ENCODE measurements at places on chromosomes 7 and 10.

GRCh38 chr10:75375838-75376237, 25.7 kb downstream of the ZNF503 start:
- DNase-seq, result peak; percentile 6

GRCh38 chr7:104950754-104951153, 63.3 kb upstream of the KMT2E start:
- no peak for DNase-seq

DNA sequence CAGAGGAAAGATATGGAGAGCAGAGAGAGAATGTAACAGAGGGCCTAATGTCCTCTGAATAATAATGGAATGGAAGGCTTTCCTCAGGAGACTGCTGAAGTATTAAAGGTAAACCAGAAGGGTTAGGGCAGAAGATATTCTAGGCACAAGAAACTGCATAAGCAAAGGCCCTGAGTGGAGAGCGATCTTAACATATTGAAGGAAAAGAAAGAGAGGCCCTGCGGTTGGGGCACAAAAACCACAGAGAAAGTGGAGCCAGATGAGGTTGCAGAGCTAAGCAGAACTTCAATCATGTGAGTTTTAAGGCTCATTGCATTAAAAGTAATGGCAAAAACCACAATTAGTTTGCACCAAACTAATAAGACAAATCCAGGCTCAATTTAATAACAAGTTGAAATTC, 115.8 kb upstream of the VSTM2A start:
- DNase-seq, result no peak

DNA sequence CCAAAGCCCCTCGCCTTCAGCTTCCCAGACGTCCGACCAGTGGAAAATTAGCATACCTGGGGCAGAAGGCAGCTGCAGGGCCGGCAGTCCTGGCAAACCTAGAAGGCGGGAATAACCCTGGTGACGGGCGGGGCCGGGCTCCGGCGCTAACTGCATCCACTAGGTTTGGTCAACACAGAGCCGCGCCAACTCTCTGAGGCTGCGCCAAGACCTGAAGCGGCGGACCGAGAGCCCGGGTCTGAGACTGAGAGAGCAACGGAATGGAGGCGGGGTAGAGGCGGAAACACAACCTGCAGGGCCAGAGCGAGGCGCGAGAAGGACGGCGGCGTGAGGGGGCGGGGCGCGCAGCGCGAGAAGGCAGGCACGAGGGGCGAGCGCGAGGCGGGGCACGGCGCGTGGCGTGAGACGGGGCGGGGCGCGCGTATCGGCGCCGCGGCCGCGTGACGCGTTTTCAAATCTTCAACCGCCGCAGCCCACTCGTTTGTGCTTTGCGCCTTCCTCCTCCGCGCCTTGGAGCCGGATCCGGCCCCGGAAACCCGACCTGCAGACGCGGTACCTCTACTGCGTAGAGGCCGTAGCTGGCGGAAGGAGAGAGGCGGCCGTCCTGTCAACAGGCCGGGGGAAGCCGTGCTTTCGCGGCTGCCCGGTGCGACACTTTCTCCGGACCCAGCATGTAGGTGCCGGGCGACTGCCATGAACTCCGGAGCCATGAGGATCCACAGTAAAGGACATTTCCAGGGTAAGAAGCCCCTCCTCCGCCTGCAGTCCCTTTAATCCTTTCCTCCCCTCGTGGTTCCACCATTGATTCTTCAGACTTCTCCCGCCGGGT, at the start of the genes DBF4 and SLC25A40:
Gene DBF4 (plus strand): TSS at position 454 of the 829 bp plus-strand sequence. CDS start 240 bp downstream, at position 694.
Gene SLC25A40 (minus strand): TSS at position 321 of the 829 bp plus-strand sequence. CDS start 17,633 bp downstream, outside the sequence.
- peak; percentile 94 for DNase-seq

DNA sequence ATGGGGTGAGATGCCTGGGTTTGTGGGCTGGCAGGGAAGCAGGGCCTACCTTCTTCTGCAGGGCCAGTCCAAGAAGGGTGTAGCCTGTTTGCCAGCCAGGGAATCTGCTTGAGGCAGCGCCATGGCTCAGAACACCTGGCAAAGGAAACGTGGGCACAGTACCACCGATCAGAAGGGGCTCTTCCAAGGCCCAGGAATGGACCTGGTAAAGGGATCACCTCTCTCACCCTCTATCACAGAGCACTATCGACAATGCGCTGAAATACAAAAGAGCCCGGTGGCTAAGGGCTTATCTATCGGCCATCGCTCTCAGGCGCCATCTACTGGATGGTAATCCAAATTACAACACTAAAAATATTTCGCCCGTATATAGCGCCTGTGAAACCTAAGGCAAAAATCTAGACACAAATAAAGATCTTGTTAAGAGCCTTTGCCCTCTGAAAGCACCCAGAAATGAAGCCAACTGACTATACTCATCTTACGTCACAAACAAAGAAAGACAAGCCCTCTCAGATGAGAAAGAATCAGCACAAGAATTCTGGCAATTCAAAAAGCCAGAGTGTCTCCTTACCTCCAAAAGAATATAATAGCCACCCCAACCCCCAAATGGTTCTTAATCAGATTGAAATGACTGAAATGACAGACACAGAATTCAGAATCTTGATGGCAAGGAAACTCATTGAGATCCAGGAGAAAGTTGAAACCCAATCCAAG, 217.8 kb upstream of the HPS1 start:
- peak; percentile 51 for DNase-seq

- no peak for DNase-seq
Observed at GRCh38 chr10:73113551-73113950, 3.3 kb downstream of the NUDT13 start.

DNA sequence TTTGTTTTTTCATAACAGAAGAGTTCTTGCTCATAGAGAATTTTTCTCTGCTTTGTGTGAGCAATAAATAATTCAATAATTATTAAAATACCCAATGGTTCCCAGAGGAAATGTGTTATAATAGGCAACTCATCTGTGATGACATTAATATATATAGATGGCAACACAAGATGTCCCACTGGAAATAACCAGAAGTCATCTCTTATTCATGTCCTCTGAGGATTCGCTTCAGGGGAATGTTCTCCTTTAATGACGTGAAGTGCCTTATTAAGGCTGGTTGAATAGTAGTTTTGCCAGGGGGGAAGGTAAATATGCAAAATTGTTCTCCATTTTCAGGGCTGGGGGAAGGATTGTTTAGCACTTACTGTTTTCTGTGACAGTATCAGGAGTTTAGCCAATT, 3.1 kb downstream of the SLC39A12 start:
- no peak for DNase-seq

GRCh38 chr7:106050002-106050745, 61.9 kb downstream of the SYPL1 start:
- no peak for DNase-seq

DNA sequence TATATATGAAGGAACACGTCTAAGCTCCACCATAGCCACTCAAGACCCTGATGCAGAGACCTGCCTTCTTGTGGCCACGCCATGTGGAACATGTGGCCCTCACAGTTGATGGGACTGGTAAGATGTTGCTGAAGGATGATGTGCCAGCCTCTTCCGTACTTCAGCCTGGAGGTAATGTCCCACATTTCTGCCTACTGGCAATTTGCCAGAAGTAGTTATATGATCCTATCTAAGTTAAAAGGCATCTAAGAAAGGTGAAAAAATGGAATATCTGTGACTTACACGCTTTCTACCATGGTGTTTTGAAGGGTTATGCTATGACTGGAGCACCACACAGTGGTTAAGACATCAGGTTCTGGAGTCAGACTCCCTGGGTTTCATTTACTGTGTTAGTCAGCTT, 948.7 kb upstream of the GHITM start:
- DNase-seq, result no peak

GRCh38 chr7:139982927-139983920, 79.5 kb downstream of the PARP12 start:
- DNase-seq, result no peak

DNA sequence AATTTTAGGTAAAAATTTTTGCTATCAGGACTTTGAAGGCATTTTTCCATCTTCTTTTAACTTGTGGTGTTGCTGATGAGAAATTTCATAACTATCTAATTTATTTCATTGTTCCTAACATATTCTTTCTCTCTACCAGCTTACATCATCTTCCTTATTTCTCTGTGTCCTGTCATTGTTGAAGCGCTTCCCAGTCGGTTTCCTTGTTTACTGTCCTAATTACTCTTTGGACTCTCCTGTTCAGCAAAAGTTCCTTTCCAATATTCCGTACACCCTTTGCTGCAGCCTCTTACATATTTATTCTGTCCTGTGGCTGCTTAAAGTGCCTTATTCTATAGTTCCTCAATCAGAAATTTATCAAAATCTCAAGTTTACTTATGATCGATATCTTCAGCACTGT, 609.0 kb upstream of the FZD8 start:
- no peak for DNase-seq
